ENCODE measurements at places on chromosomes 12 and 14.
A peak's percentile ranks its signal among the peaks of the same experiment; 100 is the strongest.

DNA sequence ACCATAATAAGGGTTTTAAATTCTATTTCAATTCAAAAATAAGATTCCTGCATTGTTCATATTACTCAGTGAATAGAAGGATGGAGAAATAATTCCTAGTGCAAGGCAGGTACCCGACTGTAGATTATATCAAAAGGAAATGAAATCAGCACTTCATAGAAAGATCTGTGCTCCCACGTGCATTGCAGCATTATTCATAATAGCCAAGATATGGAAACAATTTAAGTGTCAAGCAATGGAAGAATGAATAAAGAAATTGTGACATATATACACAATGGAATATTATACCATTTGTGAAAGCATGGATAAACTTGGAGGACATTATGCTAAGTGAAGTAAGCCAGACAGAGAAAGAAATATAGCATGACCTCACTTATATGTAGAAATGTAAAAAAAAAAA is 53.8 kb downstream of the SLC6A15 start:
- DNase-seq, result no peak

GRCh38 chr14:61454545-61454944 is 133.2 kb downstream of the PRKCH start:
- no peak for DNase-seq

- DNase-seq, result no peak
Measured at GRCh38 chr14:103045371-103045869, 11.9 kb downstream of the CDC42BPB start.

- no peak for DNase-seq
Measured at GRCh38 chr12:90770861-90771260, 184.1 kb downstream of the CCER1 start.

DNA sequence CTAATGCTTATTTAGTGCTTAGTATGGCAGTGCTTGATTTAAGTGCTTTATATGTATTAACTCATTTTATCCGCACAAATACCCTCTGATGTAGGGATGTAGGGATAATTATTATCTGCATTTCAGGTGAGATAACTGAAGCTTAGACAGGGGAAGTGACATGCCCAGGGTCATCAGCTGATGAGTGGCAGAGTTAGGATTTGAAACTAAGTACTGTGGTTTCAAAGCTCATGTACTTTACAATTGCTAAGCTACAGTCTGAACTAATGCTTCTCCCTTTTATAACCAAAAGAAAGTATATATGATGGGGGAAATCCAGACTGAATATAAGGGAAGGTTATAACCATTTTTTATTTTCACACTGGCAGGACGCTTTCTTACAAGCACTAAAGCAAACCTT is 229.6 kb upstream of the NAV3 start:
- no peak for DNase-seq

DNA sequence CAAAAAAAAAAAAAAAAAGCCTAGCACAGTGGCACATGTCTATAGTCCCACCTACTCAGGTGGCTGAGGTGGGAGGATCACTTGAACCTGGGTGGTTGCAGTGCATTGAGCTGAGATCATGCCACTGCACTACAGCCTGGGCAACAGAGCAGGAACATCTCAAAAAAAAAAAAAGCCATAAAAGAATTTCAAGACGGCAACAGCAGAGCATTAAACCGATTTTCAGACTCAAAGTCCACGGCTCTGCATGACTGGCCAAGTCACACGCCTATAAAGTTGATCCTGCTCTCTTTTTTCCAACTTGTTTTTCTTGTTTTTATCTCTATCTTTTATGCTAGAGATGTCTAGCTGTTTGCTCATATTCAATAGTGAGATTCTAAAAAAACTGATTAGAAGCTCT is 45.3 kb downstream of the FBXO34 start:
- no peak for DNase-seq

GRCh38 chr14:23301969-23302289 is 730 bp downstream of the PPP1R3E start:
- DNase-seq, result peak; percentile 67

- no peak for DNase-seq
Measured at GRCh38 chr14:33377596-33378390, 439.1 kb downstream of the NPAS3 start.

- no peak for DNase-seq
Measured at GRCh38 chr12:52379536-52379935, 5.9 kb downstream of the KRT84 start.

DNA sequence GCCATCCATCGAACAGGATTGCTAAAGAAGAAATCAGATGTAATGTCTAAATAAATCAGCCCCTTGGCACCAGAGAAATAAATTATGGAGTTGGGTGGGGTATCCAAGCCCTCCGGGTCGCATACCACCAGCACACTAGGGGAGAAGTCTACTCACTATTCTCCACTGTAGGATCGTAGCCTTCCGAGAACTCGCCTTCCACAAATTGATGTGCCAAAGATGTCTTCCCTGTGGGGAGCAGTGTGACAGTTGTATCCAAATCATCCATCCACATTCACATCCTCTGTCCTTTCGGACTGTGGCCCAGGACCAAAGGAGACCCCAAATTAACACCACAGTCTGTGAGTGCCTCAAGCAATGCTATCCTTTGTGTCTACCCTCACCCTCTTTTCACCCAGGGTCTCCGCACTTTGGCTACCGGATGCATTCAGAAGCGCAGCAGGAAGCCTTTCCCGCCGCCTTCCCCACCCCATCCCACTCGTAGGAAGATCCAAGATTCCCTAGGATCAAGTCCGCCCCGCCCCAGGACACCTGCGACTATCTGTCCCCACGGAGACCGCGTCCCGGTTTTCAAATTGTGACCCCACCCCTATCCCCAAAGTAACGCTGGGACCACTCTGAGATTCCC is 786 bp downstream of the RHEBL1 start:
- no peak for DNase-seq

- no peak for DNase-seq
Measured at GRCh38 chr14:90870950-90871604, 54.8 kb upstream of the TTC7B start.

GRCh38 chr12:132356691-132357622 is 27.6 kb upstream of the GALNT9 start:
- DNase-seq, result peak; percentile 8

- DNase-seq, result no peak
Measured at GRCh38 chr12:76247992-76248391, 100.2 kb downstream of the BBS10 start.

DNA sequence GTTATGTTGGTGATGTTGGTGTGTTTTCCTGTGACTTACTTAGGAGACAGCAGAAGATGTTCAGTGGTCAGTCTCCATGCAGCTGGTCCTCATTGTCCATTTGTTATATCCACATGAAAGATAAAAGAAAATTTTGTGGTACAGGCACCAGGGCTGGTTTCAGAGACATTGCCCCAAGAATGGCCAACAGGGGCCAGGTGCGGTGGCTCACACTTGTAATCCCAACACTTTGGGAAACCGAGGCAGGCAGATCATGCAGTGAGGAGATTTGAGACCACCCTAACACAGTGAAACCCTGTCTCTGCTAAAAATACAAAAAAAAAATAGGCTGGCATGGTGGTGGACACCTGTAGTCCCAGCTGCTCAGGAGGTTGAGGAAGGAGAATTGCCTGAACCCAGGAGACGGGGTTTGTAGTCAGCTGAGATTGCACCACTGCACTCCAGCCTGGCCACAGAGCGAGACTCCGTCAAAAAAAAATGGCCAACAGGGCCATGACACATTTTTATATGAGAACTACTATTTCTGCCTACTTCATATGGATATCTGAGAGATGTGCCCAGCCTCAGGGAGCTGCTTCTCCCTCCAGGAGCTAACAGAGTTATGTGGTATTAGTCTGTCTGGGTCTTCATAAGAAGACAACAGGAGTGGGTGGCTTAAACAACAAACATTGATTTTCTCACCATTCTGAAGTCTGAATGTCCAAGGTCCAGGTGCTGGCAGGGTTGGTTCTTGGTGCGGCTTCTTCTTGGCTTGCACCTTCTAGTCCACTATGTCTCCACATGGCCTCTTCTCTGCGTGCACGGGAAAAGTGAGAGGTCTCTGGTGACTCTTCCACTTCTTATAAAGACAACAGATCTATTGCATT is 821.7 kb downstream of the TMEM121 start:
- DNase-seq, result no peak

DNA sequence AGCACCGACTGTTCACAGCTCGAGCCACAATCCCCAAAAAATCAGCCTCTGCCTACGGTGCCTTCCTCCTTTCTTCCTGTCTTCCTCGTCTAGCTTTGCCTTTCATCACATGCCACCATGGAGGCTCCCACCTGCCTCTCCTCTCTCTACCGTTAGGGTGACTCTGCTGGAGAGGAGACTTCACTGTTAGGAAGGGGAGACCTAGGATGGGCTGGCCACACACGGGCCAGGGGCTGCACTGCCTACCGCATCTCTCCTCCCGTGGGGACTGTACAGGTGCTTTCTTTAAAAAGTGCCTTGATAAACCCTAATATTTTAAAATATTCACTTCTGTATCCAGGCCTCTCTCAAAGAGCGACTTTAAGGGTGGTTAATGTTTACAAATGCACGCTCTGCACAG is 1104.7 kb downstream of the BCL11B start:
- DNase-seq, result no peak
